ENCODE measurements at places on chromosomes 2 and 18. TPM values are rescaled to one million over a fixed set of nuclear protein-coding genes. Genes with fewer than 3 reads are reported as not detected.

Gene CTIF
- 26.8 TPM for total RNA-seq

Gene ADAM17
- 80.1 TPM for total RNA-seq

Gene RTKN
- total RNA-seq: 13.5 TPM

Gene CD8A
- total RNA-seq: not detected

Gene SOX11
- total RNA-seq: under 0.01 TPM

Gene CRYGC
- total RNA-seq: not detected

Gene ABCG8
- not detected for total RNA-seq

Gene DSEL
- 55.0 TPM for total RNA-seq

Gene TSGA10
- 0.96 TPM for total RNA-seq

Gene TIMM21
- total RNA-seq: 63.6 TPM

Gene PSTPIP2
- 10.0 TPM for total RNA-seq

Gene DAW1
- total RNA-seq: 31.6 TPM

Gene CNTNAP5
- total RNA-seq: under 0.01 TPM

Gene SLC14A1
- total RNA-seq: 32.1 TPM

Gene LYPD6
- total RNA-seq: under 0.01 TPM

Gene POTEI
- total RNA-seq: under 0.01 TPM

Gene REG3G
- total RNA-seq: not detected

Gene CHST9
- total RNA-seq: under 0.01 TPM

Gene DSG2
- 0.19 TPM for total RNA-seq

Gene FBLN7
- total RNA-seq: 7.6 TPM

Gene TRABD2A
- total RNA-seq: 2.5 TPM

Gene CHAC2
- 1.7 TPM for total RNA-seq

Gene ASXL3
- total RNA-seq: 1.1 TPM

Gene OTX1
- not detected for total RNA-seq

Gene STON1
- 20.0 TPM for total RNA-seq

Gene RGPD3
- 0.85 TPM for total RNA-seq

Gene MFSD2B
- 0.56 TPM for total RNA-seq

Gene MTCL1
- 21.7 TPM for total RNA-seq

Gene KCNG2
- total RNA-seq: 0.19 TPM

Gene MBP
- 16.6 TPM for total RNA-seq

Gene FAP
- total RNA-seq: 274 TPM

Gene CDH7
- not detected for total RNA-seq

Gene SMC6
- total RNA-seq: 21.4 TPM
